Umbilical cord (tissue), 2 donors: ENCODE measurements at places on chromosomes 1 and 21. TPM values are rescaled to one million over a fixed set of nuclear protein-coding genes. Genes with fewer than 3 reads are reported as not detected.

GRCh38 chr21:26406526-26406925, 166.6 kb downstream of the CYYR1 start:
- peak; percentile 36 for DNase-seq

- no peak for DNase-seq
Observed at GRCh38 chr1:3433076-3433475, 21.4 kb upstream of the ARHGEF16 start.

DNA sequence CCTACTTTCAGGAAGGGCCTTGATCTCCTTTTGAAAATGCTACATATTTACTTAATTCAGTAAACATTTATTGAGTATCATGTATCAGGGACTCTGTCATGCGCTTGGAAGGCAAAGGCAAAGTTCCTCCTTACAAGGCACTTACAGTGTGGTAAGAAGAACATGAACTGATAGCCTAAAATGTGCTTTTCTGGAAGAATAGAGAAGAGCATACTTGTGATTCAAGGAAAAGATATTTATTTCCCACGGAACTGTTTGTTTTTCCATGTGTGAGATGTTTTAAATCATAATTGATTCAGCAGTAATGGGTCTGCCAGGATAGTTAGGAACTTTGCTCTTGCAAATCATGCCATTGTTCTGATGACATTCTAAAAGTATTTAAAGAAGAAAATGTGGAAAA, 110.1 kb upstream of the ZNHIT6 start:
- DNase-seq: no peak

The LRRC42 gene
- total RNA-seq: 27.2 TPM

The VSIG8 gene
- total RNA-seq: not detected

The KRTAP19-3 gene
- not detected for total RNA-seq
